IPS DF 6.9 (cell line): ENCODE measurements at places on chromosomes 5 and 9.
A peak's percentile ranks its signal among the peaks of the same experiment; 100 is the strongest.

GRCh38 chr9:35322075-35322885 lies 160.5 kb downstream of the UNC13B start:
- no peak for DNase-seq

GRCh38 chr5:140239939-140240700 lies 62.8 kb downstream of the PFDN1 start:
- peak; percentile 60 for DNase-seq

GRCh38 chr9:93244101-93244500 lies 60.2 kb downstream of the WNK2 start:
- no peak for DNase-seq

- DNase-seq: no peak
Measured at GRCh38 chr9:14133394-14133793, 180.5 kb downstream of the NFIB start.

GRCh38 chr5:177035976-177036375 lies 13.5 kb downstream of the ZNF346 start:
- DNase-seq: no peak
